ENCODE measurements at places on chromosomes 3 and 15. TPM values are rescaled to one million over a fixed set of nuclear protein-coding genes. Genes with fewer than 3 reads are reported as not detected.

- no peak for DNase-seq
Measured at GRCh38 chr3:99941211-99941610, 123.5 kb downstream of the CMSS1 start.

DNA sequence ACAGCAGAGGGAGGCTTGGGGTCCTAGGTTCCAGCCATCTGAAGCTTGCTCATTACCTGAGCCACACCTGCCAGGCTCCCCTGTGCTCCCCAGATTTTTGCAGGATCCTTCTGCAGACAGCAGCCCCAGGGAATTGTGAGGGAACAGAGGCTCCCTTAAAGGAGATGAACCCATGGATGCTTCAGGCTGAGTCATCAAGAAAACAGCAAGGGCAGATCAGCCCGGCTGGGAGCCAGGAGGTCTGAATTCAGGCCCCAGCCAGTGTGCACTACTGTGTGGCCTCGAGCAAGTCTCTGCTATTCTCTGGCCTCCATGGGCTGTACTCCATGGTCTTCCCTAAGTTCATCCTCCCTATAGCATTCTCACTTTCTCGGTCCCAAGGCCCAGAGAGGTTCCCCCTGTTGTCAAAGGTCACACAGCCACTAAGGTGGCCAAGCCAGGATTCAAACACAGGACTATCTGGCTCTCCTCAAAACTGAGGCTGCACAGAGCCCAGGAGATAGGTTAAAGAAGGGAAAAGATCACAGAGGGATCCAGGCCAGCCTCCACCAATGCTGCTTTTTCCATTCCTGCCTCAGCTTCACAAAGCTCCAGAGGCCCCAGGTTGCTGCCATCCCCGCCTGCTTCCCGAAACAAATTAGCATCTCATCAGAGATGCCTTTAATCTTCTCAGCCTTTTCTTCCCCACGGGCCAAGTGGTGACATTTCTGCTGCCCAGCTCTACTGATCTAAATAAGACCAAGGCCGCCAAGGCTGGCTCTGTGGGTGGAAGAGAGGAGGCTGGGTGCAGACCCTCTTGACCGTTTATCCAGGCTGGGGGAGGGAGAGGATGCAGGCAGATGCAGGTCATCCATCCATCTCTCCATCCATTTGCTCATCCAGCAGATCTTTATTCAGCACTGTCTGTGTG, 21.2 kb upstream of the GRIP2 start:
- DNase-seq = no peak

- no peak for DNase-seq
Measured at GRCh38 chr15:93278783-93279182, 189.8 kb upstream of the RGMA start.

GRCh38 chr3:71585887-71586809, 2.6 kb upstream of the FOXP1 start:
- peak; percentile 36 for DNase-seq

- no peak for DNase-seq
Measured at GRCh38 chr15:75231836-75232235, 26.3 kb upstream of the GOLGA6C start.

- DNase-seq = no peak
Measured at GRCh38 chr15:94259121-94259751, 27.9 kb downstream of the MCTP2 start.

Gene CHRNA5
- total RNA-seq = 25.0 TPM

Gene IRAK2
- 12.7 TPM for total RNA-seq

Gene EFCC1
- not detected for total RNA-seq

Measured in Daoy (cell line).